ENCODE measurements at places on chromosomes 12 and 14. TPM values are rescaled to one million over a fixed set of nuclear protein-coding genes. Genes with fewer than 3 reads are reported as not detected.

The AMDHD1 gene
- total RNA-seq = 1.1 TPM

The C12orf50 gene
- not detected for total RNA-seq

DNA sequence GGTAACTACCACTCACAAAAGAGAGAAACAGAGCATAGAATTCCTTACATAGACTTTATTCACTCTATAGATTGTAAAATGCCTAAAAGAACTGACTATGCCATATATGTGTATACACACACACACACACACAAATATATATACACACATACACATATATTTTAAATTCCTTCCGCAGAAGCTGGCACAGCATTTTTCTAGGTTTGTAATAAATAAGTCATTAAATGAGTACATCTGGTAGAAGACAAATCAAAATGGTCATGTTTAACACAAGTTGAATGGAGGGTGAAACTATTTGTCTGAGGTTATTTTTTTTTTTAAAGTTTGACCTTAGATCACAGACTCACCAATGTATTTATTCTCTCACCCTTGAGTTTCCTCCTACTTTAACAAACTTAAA is 58.2 kb downstream of the CCER1 start:
- DNase-seq = no peak

GRCh38 chr12:116302166-116303058 is 24.9 kb upstream of the MED13L start:
- no peak for DNase-seq

All from T-helper 17 cell (primary cell).